ENCODE measurements at places on chromosomes 7 and 10.

DNA sequence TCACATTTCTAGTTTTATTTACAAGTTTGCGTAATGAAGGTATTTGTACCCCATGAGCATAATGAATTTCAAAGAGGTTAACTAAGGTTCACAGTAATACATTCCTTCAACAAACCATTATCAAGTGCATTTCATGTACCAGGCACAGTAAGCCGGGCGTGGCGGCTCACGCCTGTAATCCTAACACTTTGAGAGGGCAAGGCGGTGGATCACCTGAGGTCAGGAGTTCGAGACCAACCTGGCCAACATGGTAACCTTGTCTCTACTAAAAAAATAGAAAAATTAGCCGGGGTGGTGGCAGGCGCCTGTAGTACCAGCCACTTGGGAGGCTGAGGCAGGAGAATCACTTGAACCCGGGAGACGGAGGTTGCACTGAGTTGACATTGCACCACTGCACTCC, 4.3 kb upstream of the EIF3A start:
- no peak for DNase-seq

GRCh38 chr7:33192695-33193291, 63.4 kb downstream of the BBS9 start:
- no peak for DNase-seq

GRCh38 chr7:50663396-50664102, 98.3 kb upstream of the DDC start:
- DNase-seq = no peak

- no peak for DNase-seq
These were observed 727 bp downstream of the ATRNL1 start for GRCh38 chr10:115093776-115094408.

- no peak for DNase-seq
These were observed 48.8 kb downstream of the PITRM1 start for GRCh38 chr10:3123571-3124411.

- DNase-seq = no peak
These were observed 130.9 kb upstream of the MBL2 start for GRCh38 chr10:52903397-52903938.

DNA sequence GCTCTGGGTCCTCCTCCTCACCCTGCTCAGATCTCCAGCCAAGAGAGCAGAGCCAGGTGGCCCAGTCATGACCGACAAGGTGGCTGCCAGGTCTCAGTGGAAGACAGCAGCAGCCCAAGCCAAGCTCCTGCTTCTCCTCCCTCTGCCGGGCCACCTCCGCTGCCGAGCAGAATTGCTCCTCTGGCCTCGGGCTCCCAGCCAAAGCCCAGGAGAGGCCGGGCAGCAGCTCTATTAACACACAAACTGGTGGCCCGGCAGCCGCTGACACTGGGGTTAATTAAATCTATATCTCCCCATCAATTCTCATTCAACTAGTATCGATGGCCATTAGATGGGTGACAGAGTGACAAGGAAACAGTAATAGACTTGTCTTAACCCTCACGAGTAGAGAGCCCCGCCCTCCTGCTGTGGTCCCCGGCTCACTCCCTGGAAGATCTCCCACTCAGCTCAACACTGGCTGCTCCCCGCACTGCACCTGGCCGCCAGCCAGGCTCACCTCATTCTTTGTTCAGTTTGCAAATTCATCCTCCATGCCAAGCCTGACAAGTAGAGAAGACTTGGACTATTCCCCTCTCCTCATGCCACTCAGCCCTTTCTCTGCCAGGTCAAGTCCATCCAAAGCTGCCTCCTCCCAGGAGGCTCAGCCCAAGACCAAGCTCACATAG, 74.1 kb upstream of the UNC5B start:
- no peak for DNase-seq

DNA sequence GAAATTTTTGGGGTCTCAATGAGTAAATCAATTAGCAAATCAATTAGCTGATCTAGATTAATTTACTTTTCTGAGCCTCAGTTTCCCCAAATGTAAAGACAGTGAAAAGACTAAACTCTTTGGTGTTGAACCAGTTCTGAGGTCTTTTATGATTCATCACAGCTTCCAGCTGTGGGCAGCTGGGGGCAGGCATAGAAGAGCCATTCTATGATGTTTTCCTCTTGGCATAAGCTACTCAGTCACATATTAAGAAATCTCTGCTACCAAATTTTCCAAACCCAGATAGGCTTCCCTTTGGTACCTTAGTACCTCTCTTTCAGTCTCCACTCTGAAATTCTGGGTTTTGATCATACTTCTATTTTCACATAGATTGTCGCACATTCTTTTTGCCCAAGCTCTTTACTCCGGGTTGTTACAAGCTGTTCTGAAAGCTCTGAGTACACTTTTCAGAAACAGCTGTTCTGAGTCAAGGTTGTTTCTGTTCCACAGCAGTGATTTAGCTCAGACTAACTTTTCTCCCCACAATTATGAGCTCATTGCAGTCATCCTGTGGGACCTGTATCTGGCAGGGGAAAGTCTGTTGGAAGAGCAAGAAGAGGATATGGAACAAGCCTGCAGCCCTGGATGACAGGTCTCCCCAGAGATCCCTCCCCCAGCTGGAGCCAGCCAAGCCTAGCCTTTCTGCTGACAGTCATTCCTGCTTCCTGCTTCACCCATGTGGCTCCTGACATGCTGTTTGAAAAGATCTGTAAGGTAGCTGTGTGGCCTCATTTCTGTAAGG, 599.6 kb upstream of the GHITM start:
- no peak for DNase-seq

DNA sequence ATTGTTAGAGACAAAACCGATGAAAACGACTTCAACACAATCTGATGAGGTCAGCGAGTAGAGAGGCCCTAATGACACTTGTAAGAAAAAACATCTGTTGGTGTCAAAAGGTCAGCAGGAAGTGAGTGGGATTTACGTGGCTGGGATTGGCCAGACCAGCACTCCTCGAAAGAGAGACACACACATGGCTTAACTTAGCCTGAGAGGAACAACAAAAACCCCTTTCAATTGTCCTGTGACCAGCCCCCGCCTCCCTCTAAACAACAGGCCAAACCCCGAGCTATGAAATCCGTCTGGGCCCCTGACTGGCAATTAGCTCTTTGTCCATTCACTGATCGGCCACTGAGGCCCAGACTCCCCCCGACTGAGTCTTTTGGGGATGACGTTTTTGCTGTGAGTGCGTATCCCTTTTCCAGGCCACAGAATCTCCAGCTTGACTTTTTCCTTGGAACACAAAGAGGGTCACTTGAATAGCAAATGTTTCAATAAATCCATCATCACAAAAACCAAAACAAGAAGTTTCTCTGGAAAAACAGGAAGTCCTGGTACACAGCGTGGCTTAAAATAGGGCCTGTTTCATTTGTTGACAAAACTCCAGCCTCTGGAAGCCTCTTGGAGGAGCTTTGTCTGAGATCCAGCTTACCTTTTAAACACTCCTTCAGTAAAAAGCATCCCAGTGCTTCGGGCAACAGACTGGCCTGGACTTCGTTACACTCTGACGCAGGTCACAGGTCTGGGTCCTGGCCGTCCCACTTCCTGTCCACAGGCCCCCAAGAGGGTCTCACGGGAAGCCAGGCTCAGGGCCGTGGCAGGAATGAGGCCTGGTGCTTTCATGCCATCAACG, 103.0 kb downstream of the CTBP2 start:
- no peak for DNase-seq

DNA sequence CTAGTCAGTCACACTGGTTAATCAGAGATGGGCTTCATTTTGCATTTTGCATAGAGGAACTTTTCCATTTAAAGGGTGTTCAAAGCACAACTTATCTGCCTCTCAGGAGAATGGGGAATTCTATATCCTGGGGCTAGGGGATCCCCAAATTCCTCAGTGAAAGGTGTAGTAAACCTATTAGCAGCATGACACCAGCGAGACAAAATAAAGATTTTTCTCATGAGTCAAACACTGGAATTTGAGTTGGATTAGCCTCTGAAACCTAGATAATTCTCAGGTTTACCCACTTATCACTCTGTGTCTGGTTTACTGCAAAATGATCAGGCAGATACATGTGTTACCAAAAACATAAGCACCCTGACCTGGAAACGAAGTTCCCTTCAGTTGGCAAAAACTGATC, 2.1 kb downstream of the AFAP1L2 start:
- DNase-seq = no peak

GRCh38 chr7:78149787-78150186, 351.2 kb downstream of the PHTF2 start:
- no peak for DNase-seq

DNA sequence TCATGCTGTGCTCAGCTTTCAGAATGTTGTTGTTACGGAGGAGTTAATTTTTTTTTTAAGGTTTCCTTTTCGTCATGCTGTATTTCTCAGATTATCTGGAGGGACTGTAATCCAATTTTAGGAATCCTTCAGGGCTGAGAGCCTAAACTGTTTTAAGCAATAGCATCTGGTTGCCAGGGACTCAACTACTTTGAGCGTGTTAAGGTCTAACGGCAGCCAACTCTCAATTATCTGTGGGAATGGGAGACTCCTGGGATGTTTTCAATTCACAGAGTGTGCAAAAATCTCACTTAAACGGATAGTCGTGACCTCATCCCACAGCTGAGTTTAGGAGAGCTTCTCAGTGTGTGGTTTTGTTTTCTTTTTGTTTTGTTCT, 291.7 kb downstream of the AUTS2 start:
- DNase-seq = no peak

DNA sequence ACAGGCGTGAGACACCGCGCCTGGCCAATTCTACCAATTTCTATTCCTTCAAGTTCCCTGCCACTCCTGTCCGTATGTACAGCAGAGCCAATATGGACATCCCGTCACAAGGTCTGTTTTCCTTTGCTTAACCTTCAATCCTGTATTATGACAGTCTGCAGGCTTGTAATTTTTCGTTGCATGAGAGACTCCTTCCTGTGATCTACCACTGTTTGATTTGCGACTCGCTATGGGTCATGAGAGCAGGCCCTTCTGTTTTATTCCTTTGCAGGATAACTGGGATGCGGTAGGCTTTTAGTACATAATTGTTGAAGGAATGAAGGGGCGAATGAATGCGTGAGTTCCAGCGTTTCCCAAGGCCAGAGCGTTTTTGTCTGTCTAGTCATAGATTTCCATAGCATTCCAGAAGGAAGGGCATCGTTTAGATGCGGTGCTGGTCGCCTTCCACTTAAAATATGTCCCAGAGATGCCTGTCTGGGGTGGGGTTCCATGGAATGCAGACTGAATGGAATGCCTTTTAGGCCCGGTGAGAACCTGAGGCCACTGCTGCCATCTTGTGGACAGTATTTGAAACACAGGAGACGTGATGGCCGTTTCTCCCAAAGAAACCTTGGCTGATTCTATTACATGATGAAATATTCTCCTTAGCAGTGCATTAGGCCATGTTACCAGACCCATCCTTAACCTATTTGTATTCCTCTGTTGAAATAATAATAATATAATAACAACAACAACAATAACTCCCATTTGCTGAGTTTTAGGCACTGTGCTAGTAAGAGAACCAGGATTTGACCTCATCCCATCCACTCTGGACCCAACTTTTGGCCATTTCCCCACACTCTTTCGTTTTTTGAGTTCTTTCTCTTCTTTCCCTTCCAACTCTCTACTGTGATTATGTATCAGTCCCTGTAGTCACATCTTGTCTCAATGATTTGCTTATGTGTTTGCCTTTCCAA, 193.2 kb downstream of the MYOF start:
- peak; percentile 4 for DNase-seq

All from stimulated activated CD4-positive, alpha-beta T cell treated with anti-CD3 and anti-CD28 coated beads, TNF-alpha, amount 100 ng/mL, for 4 hours (primary cell).